ENCODE measurements at places on chromosomes 7 and 10.

DNA sequence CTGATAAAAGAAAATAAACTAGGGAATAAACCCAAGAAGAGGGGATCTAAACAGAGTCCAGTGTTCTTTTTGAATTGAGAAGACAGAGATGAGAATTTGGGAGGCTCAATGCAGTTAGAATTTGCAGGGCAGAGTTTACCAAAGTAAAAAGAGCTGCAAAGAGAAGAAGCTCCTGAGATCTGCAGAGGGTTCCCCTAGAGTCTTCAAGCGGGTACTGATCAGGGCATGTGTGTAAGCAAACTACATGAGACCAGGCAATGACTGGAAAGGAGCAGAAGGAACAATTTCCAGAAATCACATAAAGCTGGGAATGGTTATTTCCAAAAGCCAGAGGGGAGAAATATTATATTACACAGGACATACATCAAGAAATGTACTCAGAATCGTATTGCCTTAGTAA, 58.1 kb upstream of the TES start:
- no peak for DNase-seq

DNA sequence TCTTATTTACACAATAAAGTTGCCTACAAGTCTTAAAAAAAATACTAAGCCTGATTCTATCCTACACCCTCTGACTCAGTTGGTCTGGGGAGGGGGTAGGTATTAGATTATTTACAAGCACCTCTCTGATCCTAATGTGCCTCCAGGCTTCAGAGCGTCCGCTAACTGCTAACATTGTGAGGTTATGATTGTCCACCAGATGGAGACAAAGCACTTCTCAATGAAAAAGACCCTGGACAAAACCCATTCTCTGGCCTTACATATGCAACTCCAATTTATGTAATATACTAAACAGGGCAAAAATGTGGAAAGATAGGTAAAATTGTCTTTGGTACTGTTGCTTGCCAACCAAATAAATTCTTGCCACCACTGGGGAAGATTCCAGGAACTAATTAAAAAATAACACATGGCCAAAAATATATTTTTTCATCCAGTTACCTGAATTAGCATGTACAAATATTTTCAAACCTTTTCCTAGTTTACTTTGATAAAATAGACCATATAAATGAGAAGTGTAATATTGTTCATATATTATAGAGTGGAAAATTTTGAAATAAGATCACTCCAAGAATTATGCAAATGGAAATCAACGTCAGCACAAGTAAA, 92.4 kb downstream of the KIF20B start:
- peak; percentile 73 for DNase-seq

DNA sequence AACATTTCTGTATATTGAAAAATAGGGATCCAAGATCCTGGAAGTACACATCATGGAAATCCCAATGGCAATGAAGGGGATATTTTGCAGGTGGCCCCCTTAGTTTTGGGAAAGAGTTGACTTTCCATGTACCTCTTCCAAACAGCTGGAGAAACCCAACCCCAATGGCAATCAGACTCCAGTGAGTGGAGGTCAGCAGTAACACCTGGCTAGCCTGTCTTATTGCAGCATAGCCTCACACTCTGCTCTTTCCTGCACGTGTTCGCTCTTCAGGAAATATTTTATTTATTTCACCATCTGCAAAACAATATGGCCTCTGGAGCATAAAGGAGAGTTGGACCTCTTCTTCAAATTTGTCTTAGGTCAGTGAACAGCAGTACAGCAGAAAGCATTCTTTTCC, 340.0 kb upstream of the NRP1 start:
- DNase-seq = no peak

DNA sequence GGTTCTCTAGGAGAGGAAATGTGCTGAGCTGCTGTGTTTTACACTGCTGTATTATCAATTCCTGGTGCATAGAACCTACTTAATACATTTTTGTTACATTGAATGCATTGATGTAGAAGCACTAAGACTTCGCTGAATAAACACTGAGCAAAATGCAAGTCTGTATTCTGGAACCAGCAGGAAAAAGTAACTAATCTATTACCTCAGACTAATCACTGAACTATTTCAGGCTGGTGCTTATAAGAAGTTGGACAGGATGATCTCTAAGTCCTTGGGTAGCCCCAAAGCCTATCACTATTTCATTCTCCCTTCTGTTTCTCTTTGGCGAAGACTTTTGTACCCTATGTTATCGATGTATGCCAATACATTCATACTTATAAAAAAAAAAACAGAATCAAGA, 87.2 kb upstream of the LRRTM3 start:
- no peak for DNase-seq

DNA sequence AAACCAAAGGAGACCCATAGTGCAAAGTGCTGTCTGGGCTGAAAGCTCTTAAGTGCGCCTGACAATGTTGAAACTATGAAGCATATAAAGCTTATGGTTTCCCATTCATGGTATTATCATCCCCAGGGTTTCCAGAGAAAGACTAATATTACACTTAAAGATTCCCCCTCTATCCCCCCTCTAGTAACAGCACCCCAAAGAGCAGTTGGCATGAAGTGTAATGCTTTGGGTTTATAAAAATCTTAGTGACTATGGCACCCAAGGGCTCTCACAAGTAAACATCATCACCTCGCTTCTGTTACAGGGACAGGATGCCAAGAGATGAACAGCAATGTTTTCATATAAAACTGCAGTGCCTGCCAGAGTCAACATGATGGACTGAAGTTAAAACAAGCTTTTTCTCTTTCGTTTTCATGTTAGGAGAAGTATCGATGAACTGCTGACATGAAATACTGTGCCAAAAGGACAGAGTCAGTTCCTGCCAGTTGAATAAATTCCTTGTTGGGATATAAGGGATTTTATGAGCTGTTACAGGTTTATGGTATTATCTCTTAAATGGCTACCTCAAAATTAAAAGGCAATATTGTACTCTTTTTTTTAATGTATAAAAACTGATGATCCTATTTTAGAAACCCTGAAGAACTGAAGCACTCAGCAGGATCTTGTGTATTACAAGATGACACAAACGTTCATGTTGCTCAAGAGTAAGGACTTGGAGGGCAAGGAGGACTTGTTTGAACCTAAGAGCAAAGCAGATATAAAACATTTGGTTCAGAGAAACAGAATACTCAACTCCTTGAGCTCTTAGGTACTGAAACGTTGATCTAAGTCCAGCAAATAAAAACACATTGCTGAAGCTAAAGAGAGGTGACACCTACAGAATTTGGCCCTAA, 203.7 kb upstream of the IMMP2L start:
- DNase-seq = peak; percentile 40

GRCh38 chr10:13712476-13712836, 125.7 kb downstream of the PRPF18 start:
- no peak for DNase-seq

- DNase-seq = peak; percentile 41
These were observed 21.4 kb upstream of the VOPP1 start for GRCh38 chr7:55593515-55594318.

GRCh38 chr7:45910855-45911254, 10.2 kb downstream of the IGFBP3 start:
- DNase-seq = no peak

GRCh38 chr10:56605051-56605450, 244.0 kb upstream of the ZWINT start:
- DNase-seq = no peak

GRCh38 chr10:14513123-14513522, 182.4 kb upstream of the FRMD4A start:
- no peak for DNase-seq

- peak; percentile 81 for DNase-seq
These were observed 50.8 kb upstream of the KLF6 start for GRCh38 chr10:3835770-3836169.

DNA sequence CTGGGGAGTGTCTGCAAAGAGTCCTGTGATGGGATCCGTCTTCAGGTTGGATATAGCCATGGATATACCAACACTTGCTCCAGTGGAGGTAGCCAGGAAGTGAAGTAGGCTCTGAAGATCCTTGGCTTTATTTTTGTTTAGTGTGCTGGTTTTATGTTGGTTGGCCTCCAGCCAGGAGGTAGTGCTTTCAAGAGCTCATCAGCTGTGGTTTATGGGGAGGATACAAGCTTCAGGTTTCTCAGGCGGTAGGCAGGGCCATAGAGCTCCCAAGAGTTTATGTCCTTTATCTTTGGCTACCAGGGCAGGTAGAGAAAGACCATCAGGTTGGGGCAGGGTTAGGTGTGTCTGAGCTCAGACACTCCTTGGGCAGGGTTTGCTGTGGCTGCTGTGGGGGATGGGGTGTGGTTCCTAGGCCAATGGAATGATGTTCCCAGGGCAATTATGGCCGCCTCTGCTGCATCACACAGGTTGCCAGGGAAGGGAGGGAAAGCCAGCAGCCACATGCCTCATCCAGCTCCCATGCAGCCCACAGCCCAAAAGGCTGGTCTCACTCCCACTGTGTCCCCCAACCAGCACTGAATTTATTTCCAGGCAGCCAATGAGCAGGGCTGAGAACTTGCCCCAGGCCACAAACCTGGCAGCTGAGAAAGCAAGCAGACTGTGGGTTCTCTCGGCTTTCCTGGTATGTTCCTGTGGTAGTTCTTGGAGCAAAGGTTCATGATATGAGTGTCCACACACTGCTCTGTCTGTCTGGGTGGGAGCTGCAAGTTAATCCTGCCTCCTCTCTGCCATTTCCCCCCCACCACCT, 67.0 kb upstream of the PRLHR start:
- no peak for DNase-seq

DNA sequence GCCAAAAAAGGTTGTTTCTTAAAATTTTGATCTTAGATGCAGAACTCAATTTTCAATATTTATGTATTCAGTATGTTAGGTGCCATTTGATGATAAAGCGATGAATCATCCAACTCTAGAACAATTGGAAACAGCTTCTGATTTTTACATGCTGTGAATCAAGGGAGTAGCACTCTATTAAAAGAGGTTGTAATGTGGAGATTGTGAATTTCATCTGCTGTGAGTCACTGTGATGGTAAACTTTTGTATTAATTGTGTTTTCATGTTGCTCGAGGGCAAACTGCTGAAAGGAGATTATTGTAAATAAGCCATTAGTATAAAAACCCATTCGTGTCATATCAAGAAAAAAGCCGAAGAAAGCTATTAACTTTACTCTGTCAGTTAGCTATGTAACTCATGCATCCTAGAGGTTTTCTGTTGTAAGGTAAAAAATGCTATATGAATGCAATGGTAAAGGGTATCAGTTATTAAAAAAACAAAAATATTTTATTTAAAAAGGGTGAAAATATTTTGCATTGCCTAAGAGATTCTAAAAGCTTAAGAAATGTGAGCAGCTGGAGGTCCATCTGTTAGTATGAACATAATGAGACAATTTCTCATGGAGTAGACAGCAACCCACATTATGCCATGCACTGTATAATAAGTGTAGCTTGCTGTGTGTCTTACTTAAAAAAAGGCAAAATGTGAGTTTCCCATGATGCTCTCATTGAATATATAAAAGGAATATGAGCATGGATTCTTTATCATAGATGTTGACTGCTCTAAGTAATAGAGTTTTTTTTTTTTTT, 511.0 kb upstream of the PCDH15 start:
- DNase-seq = no peak

GRCh38 chr10:16752099-16752498, 65.1 kb downstream of the RSU1 start:
- no peak for DNase-seq

- no peak for DNase-seq
These were observed 11.5 kb downstream of the LIPJ start for GRCh38 chr10:88598055-88598454.

DNA sequence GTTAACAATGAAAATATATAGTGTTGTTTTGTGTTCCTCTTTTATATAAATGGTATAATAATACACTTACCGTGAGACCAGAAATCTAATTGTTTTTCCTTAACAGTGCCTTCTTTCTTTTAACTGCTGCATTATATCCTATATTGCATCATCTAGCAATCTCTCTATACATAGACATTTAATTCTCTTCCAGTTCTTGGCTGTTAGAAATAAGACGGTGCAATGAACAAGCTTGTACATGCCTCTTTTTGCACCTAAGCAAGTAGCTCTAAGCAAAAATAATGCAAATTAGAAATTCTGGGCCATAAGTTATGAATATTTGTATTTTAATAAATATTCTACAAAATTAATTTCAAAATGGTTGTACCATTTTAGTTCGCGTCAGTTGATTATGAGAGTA, 55.9 kb upstream of the AHR start:
- no peak for DNase-seq

- DNase-seq = peak; percentile 80
These were observed 10.3 kb upstream of the STK17A start for GRCh38 chr7:43572516-43573049.

- no peak for DNase-seq
These were observed 33.7 kb upstream of the DAGLB start for GRCh38 chr7:6481445-6481844.

- DNase-seq = peak; percentile 6
These were observed 186.8 kb downstream of the CELF2 start for GRCh38 chr10:11204351-11204942.

DNA sequence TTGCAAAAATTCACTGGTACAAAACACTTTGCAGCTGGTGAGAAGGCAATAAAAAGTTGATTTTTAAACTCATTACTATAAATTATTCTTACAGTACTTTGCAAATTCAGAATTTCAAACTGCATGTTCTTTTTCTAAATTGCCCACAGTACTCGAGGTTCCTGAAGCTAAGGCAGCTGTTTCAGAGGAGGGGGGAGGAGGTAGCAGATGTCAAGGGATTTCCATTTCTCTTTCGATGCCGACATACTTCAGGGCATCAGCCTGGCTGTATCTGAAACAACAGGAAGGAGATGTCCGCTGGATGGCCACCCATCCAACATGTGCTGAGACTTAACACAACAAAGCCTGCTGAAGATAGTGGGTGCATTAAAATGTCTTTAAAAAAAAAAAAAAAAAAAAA, 76.7 kb downstream of the EZH2 start:
- no peak for DNase-seq

DNA sequence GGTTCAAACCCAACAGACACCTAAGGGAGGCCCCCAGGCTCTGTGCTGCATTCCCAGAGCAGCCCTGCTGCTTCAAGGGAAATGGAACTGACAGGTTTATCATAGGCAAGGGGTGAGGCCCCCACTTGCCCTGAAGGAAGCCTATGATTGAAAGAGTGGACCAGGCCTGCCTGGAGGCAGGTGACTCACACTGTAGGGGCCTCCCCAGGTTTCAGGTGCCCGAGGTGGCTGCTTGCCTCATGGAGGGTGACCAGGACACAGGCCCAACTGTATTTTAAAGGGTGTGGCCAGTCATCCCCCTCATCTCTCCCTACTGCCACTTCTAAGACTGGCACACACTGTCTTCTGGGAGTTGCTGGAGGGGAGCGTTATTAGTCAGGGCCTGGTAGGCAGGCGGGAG, 85.4 kb downstream of the ATXN7L1 start:
- DNase-seq = no peak

- DNase-seq = no peak
These were observed 86.8 kb downstream of the CD36 start for GRCh38 chr7:80725181-80725611.

Data from endothelial cell of umbilical vein (primary cell).